ENCODE measurements at places on chromosomes 12 and 14.

DNA sequence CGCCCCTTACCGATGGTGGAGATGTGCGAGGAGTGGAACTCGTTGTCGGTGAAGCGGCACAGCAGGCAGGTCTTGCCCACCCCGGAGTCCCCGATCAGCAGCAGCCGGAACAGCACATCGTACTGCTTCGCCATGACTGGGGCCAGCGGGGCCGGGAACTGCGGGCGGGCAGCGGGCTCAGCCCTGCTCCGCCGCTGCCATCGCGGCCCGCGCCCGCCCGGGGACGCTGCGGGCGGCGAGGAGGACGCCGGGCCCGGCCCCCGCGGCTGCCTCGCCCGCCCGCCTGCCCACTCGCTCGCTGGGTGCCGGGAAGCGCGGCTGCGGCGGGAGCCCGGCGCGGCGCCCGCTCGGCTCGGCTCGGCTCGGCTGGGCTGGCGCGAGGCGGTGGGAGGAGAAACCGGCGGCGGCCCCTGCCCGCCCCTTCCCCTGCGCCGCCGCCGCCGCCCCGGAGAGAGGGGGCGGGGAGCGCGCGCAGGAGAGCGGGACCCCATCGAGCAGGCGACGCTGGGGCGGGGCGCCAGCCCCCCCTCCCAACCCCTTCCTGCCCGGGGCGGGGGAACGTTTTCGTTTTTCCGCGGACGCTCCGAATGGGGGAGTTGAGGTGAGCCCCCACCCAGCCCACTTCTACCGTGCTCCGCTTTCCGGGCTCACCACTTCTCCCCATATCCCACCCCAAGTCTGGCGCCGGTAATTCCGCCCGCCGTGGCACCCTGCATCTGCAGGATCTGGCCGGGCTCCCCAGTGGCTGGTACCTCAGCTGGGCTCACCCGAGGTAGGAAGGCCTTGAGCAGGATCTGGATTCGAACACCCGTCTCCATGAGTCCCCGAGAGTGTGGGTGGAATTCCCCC is at the start of gene RAB15:
TSS of gene RAB15 (minus strand) at position 394 of the 849 bp plus-strand sequence. CDS start at position 134, 260 bp downstream.
- DNase-seq = no peak

GRCh38 chr14:103273745-103274615 is 60.1 kb upstream of the EIF5 start:
- DNase-seq = no peak

DNA sequence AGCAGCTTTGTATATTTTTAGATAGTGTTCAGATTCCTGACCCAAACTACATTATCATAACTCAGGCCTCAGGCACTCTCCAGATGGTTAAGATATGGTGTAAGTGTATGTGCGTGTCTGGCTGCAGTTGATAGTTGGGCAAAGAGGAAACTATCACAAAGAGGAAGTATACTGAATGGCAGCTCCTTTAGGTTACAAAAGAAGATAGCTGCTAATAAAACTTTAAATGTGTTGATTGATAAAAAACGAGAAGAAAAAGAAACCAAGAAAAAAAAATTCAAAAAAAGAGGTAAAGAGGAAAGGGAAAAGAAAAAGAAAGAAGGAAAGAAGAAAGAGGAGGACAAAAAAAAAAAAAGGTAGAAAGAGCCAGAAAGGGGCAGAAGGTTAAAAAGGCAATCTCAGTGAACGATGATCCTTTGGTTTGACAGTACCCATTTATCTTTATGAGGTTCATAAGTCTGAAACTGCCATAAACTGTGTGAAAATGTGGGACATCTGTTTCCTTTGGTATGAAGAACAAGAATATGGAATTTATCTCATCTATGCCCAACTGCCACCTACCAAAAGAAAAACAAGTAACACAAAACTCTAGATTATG is 42.2 kb downstream of the TAOK3 start:
- no peak for DNase-seq

GRCh38 chr12:57389033-57389432 is 41.8 kb downstream of the R3HDM2 start:
- no peak for DNase-seq

DNA sequence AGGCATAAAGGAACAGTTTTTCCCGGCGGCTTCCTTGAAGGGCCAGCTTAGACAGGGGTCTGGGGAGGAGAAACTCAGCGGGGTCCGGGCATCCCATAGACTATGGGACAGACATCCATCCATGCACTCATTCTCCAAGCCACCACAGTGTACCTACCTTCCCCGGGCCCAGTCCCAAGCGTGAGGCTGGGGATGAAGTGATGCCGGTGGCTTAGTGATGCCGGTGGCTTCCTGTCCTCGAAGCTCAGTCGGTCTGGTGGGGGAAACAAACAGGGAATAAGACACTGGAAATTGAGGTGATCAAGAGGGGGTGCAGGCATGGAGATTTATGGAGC is 421 bp downstream of the RTL1 start:
- DNase-seq = no peak

DNA sequence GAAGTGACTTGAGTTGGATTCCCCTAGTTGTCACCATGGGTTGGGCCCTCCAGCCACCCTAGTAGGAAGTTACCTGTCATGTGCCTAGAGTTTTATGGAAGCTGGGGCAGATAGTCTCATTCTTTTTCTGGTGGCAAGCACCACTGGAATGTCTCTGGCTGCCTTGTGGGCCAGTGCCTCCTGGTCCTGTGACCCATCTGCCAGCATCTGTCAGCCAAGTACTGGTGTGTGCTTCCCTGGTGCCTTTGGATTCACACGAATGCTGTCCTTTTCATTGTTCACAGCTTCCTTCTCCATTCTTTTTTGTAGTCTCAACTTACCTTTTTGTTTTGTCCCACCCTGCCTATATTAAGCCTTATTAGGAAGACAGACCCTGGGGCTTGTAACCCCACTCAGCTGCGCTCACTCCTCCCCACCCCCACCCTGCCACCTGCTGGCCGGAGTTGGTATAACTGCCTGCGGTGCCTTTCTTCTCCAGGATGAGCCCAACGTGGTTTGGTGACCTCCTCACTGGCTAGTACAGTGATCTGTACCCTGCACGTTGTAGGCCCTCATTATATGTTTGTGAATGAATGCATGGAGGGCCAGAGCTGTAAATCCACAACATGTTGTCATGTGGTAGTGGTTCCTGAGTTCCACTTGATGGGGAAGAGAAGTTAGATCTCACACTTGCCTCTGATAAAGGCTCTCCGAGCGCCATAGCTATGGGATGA is 125.7 kb downstream of the TSPAN9 start:
- DNase-seq = no peak

DNA sequence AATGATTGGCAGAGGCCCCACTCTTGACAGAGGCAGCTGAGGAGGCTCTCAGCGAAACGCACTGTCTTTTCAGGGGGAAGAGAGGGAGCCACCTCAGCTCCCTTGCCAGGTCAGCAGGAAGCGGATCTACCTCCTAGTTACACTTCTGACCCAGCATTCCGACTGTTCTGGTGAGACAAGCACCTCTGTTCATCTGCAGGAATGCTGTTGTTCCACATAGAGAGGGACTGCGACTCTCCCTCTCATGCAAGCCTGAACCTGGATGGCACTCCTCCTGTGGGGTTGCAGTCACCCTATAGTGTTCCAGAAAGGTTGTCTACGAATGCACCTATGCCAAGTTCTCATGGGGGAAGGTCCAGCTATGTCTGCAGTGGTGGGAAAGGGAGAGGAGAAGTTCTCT is 37.1 kb upstream of the AEBP2 start:
- DNase-seq = no peak

DNA sequence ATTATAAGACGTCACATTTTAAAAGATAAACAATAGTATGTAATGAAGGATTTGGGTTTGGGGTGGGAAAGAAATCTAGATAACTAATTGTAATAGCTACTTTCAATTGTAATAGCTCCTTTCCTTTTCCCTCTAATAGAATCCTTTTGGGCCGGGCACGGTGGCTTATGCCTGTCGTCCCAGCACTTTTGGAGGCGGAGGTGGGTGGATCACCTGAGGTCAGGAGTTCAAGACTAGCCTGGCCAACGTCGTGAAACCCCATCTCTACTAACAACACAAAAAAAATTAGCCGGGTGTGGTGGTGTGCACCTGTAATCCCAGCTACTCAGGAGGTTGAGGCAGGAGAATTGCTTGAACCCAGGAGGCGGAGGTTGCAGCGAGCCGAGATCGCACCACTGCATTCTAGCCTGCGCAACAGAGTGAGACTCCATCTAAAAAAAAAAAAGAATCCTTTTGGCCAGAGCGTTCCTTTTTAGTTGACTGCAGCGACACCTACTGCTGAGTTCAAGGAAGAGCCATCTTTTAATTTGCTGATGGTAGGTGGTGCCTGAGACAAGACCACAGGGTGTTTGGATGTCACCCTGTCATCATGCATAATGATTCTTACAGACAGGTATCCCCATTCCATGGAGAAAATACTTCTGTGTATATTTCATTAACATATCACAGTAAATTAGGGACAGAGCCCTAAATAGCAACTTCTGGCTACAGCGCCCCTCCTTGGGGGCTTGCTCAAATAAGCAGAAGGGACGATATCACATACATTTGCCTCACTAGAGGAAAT is 79.5 kb downstream of the ARMH4 start:
- DNase-seq = no peak

GRCh38 chr14:20656274-20656673 is 14.8 kb upstream of the OR6S1 start:
- DNase-seq = no peak

DNA sequence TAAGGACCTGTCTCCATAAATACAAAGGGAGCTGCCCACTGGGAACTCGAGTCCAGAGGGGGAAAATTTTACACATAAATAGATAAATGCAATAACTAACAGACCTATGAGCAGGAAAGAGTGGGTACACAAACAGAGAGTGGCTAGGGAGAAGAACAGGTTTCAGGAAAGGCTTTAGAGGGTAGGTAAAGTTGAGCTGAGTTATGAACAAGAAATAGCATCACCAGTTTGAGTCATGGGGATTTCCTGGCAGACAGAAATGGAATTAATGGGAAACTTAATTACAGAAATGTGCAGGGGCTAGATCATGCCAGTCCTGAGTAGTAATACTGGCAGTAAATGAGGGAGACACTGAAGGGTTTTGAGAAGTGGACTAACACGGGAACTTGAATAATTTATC is 58.0 kb upstream of the CCDC175 start:
- DNase-seq = no peak

All from stimulated activated CD4-positive, alpha-beta T cell treated with anti-CD3 and anti-CD28 coated beads, Interleukin-15, amount 100 ng/mL, for 1 hour (primary cell).